ENCODE measurements at places on chromosomes 6 and 20. TPM values are rescaled to one million over a fixed set of nuclear protein-coding genes. Genes with fewer than 3 reads are reported as not detected.

GRCh38 chr6:5541751-5542432 is 280.6 kb downstream of the FARS2 start:
- no peak for DNase-seq

- DNase-seq: no peak
Measured at GRCh38 chr6:14423955-14424354, 306.4 kb downstream of the CD83 start.

DNA sequence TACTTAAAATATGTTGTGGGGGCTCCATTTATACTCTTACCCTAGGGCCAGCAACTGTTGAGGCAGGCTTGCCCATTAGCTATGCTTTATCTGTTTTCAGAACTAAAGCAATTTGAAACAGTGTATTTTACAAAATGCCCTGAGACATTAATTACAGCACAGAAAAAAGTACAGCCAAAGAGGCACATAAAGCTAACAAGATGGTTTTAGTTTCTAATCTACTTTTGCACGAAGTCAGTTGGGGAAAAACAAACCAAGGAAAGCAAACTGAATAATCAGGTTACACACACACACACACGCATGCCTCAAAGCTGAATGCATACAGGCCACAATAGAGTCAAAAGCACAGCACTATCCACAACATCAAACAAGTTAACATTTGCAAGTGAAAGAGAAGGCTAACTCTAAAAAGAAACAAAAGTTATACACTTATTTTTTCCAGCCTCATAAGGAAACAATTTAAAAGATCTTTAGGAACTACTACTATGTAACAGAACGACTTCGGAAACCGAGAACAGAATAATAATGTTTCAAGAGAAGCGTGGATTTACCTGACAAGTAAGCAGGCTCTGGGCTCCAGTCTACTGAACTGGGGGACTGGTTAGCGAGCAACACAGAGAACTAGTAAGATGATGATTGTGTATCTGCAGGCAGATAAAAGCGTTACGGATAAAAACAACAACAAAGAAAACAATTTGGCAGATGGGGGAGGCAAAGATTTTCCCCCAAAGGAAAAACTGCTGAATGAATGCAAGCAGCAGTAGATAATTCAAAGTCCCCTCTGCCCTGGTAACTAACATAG is 1.7 kb downstream of the SYCP2 start:
- no peak for DNase-seq

DNA sequence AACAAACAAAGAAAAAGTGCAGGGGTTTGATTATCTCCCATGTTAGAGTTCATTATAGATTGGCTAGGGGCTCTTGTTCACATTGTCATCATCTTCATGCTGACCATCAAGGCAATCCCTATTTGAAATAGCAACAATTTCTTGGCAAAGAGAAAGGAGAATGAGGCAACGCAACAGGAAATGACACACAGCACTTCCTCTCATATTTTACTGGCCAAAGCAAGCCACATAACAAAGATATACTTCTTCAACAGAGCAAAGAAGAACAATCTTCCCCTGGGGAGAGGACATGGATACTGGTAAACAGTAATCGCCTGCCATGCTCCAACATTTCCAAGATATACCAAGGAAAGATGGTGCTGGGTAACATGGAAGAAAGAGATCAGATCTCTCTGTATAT is 29.8 kb downstream of the EPM2A start:
- no peak for DNase-seq

DNA sequence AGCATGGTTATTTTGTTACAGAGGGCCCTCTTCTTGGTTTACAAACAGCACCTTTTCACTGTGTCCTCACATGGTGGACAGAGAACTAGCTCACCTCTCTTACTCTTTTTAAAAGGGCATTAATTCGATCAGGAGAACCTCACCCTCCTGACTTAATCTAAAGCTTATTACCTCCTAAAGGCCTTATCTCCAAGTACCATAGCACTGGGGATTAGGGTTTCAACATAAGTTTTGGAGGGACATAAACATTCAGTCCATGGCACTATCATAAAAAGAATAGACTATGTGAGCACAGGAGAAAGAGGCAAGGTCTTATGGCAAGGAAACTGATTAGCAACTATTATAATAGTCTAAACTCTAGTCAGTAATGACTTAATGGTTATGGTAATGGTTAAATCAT is 736.2 kb upstream of the ADGRB3 start:
- DNase-seq: no peak

GRCh38 chr6:33297956-33298772 is 578 bp downstream of the RGL2 start:
- DNase-seq: peak; percentile 85

DNA sequence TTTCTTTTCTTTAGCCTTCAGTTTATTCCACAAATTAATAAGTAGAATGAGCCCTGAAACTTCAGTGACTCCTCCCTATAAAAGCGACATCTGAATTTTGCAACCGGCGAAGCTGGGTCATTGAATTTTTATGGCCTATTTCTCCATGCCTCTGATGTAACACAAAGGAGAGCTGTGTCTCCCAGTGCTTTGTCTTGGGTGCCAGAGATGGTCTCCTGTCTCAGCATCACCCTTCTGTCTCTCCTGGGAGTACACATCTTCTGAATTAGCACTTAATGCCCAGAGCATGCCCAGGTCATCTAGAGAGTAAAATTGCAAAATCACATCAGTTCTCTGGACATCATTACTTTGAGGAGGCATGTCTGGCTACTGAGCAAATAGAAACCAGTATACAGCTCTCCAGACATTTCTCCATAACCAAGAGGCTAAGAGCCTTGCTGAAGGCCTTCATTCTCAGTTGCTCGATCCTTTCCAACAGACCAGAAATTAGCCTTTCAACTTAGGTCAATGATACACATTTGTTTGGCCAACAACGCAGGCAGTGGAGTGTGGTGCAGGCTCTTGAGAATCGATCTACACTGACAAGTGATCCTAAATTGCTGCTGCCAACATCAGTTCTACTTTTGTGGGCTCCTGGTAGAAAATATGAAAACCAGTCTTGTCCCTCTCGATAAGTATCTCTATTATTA is 176.0 kb upstream of the FOXQ1 start:
- no peak for DNase-seq

- no peak for DNase-seq
Measured at GRCh38 chr6:169288591-169288990, 34.9 kb upstream of the THBS2 start.

DNA sequence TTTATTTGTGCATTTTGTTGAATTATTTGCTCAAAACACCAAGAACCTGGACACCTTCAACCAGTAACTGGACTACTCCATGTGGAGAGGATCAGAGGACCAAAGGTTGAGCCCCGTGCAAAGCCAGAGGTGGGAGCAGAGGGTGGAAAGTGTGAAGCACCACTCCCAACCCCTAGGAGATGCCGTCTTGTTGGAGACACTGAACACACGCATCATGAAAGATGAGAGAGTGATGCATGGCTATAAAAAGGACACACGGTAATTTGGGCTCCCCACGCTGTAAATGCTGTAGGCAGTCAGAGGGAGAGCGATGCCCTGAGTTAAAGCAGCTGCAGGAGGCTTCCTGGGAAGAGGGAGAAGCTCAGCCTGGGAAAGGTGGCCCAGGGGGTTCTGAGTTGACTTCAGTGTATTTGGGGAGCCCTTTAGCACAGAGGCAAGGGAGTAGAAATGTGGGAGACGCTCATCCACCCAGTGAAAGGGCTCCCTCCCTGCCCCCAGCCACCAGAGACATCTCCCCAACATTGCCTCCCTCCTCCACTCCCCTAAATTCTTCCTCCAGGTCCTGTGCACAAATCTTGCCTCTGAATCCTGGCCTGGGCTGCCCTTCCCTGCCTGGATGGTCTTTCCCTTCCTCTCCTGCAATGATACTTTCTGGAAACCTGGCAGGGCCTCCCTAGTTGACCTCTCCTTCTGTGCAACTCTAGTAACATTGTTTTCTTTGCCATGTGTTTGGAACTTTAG is 55.8 kb upstream of the IYD start:
- no peak for DNase-seq

GRCh38 chr20:23928788-23929187 is 49.2 kb upstream of the CST5 start:
- DNase-seq: peak; percentile 59

GRCh38 chr6:26400626-26401025 is 1.4 kb upstream of the BTN3A1 start:
- DNase-seq: no peak

GRCh38 chr6:165585060-165585459 is 78.0 kb downstream of the PDE10A start:
- DNase-seq: no peak

OR2H1 gene
- total RNA-seq: not detected

SUMO4 gene
- 10.1 TPM for total RNA-seq

MOXD1 gene
- total RNA-seq: not detected

HCK gene
- total RNA-seq: not detected

Data from activated CD8-positive, alpha-beta T cell treated with anti-CD3 and anti-CD28 coated beads, Interleukin-2, amount 10 ng/mL, durations not matched to agents 7 days and 5 days (primary cell).